CD14-positive monocyte (primary cell): ENCODE measurements at places on chromosomes 2 and 18. TPM values are rescaled to one million over a fixed set of nuclear protein-coding genes. Genes with fewer than 3 reads are reported as not detected.

GRCh38 chr2:214629875-214630274 is 179.6 kb downstream of the BARD1 start:
- no peaks in the 10 kb centered on the region for H3K36me3 ChIP-seq
- no peaks in the 10 kb centered on the region for H3K27me3 ChIP-seq
- no peak overlapping the region for H3K4me3 ChIP-seq
- DNase-seq = no peak

DNA sequence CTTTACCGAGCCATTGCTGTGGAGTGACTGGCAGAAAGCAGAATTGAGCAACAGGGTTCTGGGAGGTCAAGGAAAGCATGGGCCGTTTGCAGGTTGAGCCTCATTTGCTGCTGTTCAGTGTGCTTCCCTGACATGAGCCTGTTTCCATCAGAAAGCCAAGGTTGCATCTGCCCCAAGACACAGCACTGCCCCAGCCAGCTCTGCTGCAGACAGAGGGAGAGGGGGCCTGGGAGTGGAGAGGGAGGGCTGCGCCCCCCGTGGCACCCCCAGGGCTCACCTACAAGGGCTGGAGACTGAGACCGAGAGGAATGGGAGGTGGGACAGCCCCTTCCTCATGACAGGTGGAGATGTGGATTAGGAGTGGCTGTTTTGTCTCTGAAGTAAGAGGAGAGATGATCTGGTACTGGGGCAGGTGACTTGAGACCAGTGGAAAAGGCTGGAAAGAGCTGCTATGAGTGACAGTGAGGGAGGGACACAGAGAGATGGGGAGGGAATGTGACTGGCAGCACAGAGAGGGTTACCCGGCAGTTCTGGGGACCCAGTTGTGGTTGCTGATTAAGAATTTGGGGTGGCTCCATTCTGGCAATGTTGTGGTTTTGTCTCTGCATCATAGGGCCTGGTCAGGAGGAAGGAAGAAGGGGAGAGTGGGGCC is 218.0 kb downstream of the DYSF start:
- peaks cover 99% of the 10 kb centered on the region for H3K36me3 ChIP-seq
- no peak for DNase-seq
- H3K4me1 ChIP-seq = no peaks in the 10 kb centered on the region
- no peak overlapping the region for H3K27ac ChIP-seq
- no peaks in the 10 kb centered on the region for H3K27me3 ChIP-seq

DNA sequence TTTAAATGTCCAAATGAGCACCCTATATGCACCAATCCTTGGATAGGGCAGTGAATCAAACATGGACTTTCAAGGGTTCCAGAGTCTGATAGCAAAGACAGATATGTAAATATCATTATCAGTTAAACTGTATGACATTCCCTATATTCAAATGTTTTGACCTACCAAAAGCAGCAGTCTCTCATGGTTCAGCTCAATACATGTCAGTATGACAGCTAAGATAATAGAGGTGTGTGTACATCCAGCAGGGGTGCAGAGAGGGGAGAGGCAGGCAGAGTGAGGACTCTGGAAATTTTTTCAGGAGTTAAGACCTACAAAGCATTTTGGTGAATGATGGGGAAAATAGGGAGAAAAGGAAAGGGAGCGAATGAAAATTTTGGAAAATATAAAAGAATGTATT is 106.3 kb downstream of the MYO3B start:
- DNase-seq = no peak
- no peak overlapping the region for H3K27ac ChIP-seq
- H3K27me3 ChIP-seq = no peaks in the 10 kb centered on the region
- no peaks in the 10 kb centered on the region for H3K36me3 ChIP-seq

GRCh38 chr2:178874529-178875240 is 67.5 kb upstream of the TTN start:
- H3K4me1 ChIP-seq = no peaks in the 10 kb centered on the region
- no peak for DNase-seq
- H3K27ac ChIP-seq = no peak overlapping the region
- H3K36me3 ChIP-seq = no peaks in the 10 kb centered on the region
- H3K27me3 ChIP-seq = no peaks in the 10 kb centered on the region

GRCh38 chr18:46343931-46344372 is 239.8 kb downstream of the HAUS1 start:
- no peaks in the 10 kb centered on the region for H3K27me3 ChIP-seq
- peak overlapping the region; percentile 46 for H3K27ac ChIP-seq
- no peaks in the 10 kb centered on the region for H3K36me3 ChIP-seq

- no peak overlapping the region for H3K4me3 ChIP-seq
- H3K4me1 ChIP-seq = no peaks in the 10 kb centered on the region
- H3K27ac ChIP-seq = no peak overlapping the region
- H3K27me3 ChIP-seq = no peaks in the 10 kb centered on the region
- no peak for DNase-seq
- H3K36me3 ChIP-seq = peaks cover 29% of the 10 kb centered on the region
Observed at GRCh38 chr18:79491081-79491551, 95.4 kb downstream of the NFATC1 start.

DNA sequence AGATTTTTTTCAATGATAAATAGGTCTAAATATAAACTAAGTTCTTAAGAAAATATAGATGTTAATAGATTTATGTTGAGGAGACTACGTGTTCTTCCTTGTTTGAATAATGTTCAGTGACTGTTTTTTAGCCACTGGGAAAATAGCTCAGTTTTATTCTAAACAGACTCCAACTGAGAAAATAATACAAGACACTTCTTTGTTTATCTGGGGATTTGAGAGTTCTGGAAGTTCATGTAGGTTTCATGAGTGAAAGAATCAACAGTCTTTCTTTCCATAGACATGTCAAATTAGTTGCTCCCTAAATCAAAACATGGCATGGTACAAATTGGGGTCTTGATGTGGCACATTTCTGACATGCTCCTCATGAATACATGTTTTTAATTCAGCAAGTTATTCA is 177.7 kb downstream of the MREG start:
- H3K4me1 ChIP-seq = peaks cover 36% of the 10 kb centered on the region
- H3K27ac ChIP-seq = no peak overlapping the region
- H3K4me3 ChIP-seq = no peak overlapping the region
- DNase-seq = no peak
- H3K27me3 ChIP-seq = no peaks in the 10 kb centered on the region

- H3K27ac ChIP-seq = no peak overlapping the region
- DNase-seq = no peak
- H3K4me3 ChIP-seq = no peak overlapping the region
- H3K36me3 ChIP-seq = no peaks in the 10 kb centered on the region
- H3K27me3 ChIP-seq = no peaks in the 10 kb centered on the region
- H3K4me1 ChIP-seq = peaks cover 33% of the 10 kb centered on the region
Observed at GRCh38 chr2:7012141-7012764, 95.0 kb downstream of the RNF144A start.

GRCh38 chr18:2908946-2909335 is 62.1 kb downstream of the EMILIN2 start:
- no peak for DNase-seq
- no peaks in the 10 kb centered on the region for H3K27me3 ChIP-seq
- no peak overlapping the region for H3K4me3 ChIP-seq
- no peak overlapping the region for H3K27ac ChIP-seq

DNA sequence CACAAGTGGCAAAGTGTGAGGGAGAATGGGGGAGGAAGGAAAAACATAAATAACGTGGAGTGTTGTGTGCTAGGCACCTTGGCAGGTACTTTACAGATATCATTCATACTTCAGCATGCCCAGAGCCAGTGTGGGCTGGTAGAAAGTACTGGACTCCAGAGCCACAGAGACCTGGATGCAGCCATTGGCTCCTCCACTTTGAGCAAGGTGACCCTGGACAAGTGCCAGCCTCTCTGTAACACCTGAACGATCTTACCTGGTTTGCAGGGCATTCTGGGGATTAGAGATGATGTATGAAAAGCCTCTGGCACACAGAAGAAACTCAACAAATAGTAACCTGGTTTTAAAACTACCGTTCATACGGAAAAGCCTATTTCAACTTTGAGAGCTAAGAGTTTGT is 6.3 kb downstream of the LOXHD1 start:
- H3K36me3 ChIP-seq = no peaks in the 10 kb centered on the region
- H3K4me1 ChIP-seq = no peaks in the 10 kb centered on the region

GRCh38 chr2:207617011-207617671 is 8.1 kb downstream of the METTL21A start:
- H3K4me3 ChIP-seq = no peak overlapping the region
- no peak for DNase-seq
- H3K36me3 ChIP-seq = peaks cover 40% of the 10 kb centered on the region

- H3K27me3 ChIP-seq = no peaks in the 10 kb centered on the region
- no peaks in the 10 kb centered on the region for H3K4me1 ChIP-seq
- no peak overlapping the region for H3K4me3 ChIP-seq
Observed at GRCh38 chr18:41072946-41073345, 882.1 kb upstream of the PIK3C3 start.

- no peak overlapping the region for H3K4me3 ChIP-seq
- H3K27me3 ChIP-seq = no peaks in the 10 kb centered on the region
- DNase-seq = peak; percentile 54
- H3K27ac ChIP-seq = no peak overlapping the region
- no peaks in the 10 kb centered on the region for H3K36me3 ChIP-seq
Observed at GRCh38 chr2:102005989-102006885, 14.5 kb downstream of the IL1R2 start.

DNA sequence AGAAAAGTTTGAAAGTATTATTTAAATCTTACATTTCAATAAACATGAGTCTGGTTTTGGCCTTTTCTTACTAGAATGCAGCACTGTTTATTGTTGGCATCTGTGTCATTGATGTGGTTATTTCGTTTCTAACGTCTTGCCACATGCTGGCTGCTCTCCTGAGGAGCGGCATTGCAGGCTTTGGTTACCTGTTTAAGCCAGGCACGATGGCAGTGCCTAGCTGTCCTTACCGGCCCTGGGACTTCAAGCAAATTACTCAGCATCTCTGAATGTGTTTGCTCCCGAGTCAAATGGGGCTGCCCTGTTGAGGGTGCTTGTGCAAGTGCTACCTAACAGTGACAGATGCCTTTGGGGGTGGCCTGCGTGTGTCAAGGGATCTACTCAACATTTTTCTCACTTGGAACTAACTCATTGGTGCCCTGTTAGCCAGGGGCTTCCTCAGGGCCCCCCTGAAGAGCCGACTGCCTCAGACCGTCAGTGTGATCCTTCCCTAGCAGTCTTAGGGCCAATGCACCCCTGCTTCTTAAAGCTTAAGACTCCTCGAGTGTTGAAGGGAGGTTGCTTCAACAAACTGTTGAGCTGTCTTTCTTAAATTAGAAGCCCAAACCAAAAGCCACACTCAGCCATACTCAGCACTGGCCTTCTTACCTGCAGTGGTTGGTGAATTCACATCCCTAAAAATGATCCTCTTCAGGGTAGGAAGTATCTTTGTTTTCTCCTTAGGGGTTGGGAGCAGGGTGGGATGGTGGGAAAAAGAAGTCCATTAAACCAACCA is 151.5 kb downstream of the NCK2 start:
- H3K4me1 ChIP-seq = no peaks in the 10 kb centered on the region
- no peak overlapping the region for H3K4me3 ChIP-seq
- no peaks in the 10 kb centered on the region for H3K27me3 ChIP-seq
- H3K36me3 ChIP-seq = peaks cover 16% of the 10 kb centered on the region
- DNase-seq = no peak

DNA sequence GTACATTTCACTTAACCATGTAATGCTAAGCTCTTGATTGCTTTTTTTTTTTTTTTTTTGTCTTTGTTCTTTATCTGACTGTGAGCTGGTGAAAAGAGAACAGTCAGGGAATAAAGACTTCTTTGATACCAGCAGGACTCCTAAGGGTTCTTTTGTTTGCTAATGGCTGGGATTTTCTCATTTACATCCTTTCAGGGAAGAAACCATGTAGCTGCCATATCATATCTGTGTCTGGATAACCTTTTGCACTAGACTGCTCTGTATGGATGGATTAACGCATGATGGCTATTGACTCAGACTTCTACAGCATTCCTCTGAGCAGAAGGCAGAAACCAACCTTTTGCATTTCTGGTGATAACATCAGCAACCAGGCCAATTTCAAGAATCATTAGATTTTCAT is 504.0 kb downstream of the LRRTM4 start:
- no peak overlapping the region for H3K4me3 ChIP-seq
- no peaks in the 10 kb centered on the region for H3K36me3 ChIP-seq
- no peak overlapping the region for H3K27ac ChIP-seq
- no peaks in the 10 kb centered on the region for H3K4me1 ChIP-seq
- no peaks in the 10 kb centered on the region for H3K27me3 ChIP-seq
- no peak for DNase-seq

DNA sequence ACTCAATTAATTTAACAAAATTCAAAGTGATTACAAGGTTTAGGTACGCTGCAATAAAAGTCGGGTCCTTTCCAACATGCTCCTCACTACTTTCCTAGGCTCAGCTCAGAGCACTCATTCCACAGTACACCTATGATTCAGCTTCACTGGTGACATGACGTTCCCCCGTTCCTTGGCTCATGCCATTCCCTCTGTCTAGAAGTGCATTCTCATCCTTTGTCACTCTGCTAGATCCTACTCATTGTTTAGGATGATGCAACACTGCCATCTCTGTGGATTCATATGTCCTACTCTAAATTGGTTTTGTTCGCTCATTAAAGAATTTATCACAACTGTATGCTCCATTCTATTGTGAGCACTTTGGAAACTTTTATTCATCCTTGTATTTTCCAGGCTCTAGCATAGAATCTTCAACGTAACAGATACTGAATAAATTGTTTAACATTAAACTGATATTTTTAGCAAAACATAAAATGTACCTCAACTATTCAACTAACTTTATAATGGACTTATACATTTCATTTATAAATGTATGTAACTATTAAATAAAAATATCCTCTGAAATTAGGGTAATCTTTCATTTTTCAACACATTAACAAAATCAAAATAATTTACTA is 78.6 kb downstream of the FAM228A start:
- no peak for DNase-seq
- peaks cover 94% of the 10 kb centered on the region for H3K36me3 ChIP-seq
- no peak overlapping the region for H3K4me3 ChIP-seq
- H3K27ac ChIP-seq = no peak overlapping the region

DNA sequence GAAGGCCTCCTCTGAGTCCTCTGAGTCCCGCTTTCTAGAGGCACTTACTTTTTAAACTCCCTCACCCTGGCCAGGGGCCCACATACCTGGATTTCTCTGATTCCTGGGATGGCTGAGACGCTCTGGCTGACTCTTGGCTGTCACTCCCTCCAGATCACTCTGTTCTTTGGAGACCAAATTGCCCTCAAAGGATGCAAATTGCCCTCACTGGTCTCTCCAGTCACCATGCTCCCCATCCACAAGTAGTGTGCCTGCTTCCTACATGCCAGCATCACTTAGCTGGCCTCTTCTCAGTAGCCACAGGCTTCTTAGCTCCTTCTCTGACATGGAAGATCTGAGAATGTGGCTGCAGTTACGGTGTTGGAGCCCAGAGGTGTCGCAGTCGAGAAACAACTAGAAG is 41.3 kb upstream of the CCDC68 start:
- no peak overlapping the region for H3K27ac ChIP-seq
- H3K36me3 ChIP-seq = no peaks in the 10 kb centered on the region
- DNase-seq = no peak
- H3K4me1 ChIP-seq = no peaks in the 10 kb centered on the region
- no peak overlapping the region for H3K4me3 ChIP-seq

OR6B2 gene
- not detected for polyA plus RNA-seq

HOXD13 gene
- not detected for polyA plus RNA-seq

RNF125 gene
- polyA plus RNA-seq = 7.0 and 17.3 TPM in 2 replicates

SCYGR5 gene
- polyA plus RNA-seq = not detected

ALPP gene
- polyA plus RNA-seq = not detected in 2 replicates

COL6A3 gene
- polyA plus RNA-seq = not detected in 2 replicates

DOK6 gene
- polyA plus RNA-seq = not detected

MYOM1 gene
- 0.95 and 1.1 TPM in 2 replicates for polyA plus RNA-seq

RPS27A gene
- polyA plus RNA-seq = 785 TPM

EPHA4 gene
- polyA plus RNA-seq = 0.31 TPM

PLGLB1 gene
- polyA plus RNA-seq = 1.1 and 5.4 TPM in 2 replicates

CXCR1 gene
- 2.4 TPM for polyA plus RNA-seq
